NCI-H460 (cell line): ENCODE measurements at places on chromosomes 11 and 22.

GRCh38 chr11:129375751-129376657 lies at the start of gene BARX2:
Gene BARX2 (plus strand): TSS chr11:129375848. CDS start chr11:129376036, 188 bp downstream.
- peak; percentile 34 for DNase-seq

- no peak for DNase-seq
Observed at GRCh38 chr11:81979448-81979847, 754.2 kb downstream of the FAM181B start.

DNA sequence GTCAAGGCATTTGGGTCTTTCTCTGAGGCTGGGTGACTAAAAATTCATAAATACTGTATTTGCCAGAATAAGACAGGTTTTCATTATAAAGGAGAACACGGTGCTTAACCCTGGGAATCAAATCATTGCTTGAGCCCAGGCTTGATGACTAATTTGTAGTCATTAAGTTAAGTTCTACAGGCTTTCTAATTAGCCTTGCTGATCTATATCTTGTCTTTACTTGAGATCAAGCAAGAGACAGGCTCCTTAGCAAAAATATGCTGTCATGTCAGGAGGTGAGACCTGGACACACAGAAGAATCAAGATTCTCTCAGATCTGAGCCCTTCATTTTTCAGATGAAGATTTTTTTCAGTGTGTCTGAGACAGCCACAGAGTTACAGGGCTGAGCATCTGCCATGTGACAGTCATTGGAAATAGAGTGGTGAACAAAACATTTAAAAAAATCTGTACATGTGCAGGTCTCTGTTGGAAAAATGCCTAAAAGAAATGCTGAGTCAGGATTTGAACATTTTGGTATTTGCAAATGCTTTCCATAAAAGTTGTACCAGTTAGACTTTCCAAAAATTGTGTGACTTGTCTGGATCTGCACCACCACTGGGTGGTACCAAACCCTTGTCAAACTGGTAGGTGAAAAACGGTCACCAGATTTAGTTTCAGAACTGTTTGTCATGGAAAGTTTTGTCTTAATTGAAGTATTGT lies 14.6 kb downstream of the ACAT1 start:
- DNase-seq = no peak

DNA sequence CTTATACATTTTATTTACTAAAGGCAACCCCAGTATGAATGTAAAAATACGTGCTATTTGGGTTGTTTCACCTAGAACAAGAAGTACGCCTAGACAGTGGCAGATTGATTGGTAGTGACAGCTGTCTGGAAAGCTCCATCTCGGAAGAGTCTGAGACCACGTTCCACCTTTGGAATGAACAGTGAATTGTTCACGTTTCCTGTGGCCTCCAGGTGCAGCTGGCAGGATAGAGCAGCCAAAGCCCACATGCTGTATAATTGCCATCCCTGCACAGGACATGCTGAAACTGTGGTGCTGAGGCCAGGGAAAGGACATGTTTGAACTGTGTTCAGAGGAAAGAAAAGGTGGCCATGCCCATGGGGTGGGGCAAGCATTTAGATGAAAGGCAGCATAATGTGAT lies 218.7 kb upstream of the MTNR1B start:
- no peak for DNase-seq

- no peak for DNase-seq
Observed at GRCh38 chr22:42418811-42419242, 13.4 kb downstream of the NFAM1 start.

DNA sequence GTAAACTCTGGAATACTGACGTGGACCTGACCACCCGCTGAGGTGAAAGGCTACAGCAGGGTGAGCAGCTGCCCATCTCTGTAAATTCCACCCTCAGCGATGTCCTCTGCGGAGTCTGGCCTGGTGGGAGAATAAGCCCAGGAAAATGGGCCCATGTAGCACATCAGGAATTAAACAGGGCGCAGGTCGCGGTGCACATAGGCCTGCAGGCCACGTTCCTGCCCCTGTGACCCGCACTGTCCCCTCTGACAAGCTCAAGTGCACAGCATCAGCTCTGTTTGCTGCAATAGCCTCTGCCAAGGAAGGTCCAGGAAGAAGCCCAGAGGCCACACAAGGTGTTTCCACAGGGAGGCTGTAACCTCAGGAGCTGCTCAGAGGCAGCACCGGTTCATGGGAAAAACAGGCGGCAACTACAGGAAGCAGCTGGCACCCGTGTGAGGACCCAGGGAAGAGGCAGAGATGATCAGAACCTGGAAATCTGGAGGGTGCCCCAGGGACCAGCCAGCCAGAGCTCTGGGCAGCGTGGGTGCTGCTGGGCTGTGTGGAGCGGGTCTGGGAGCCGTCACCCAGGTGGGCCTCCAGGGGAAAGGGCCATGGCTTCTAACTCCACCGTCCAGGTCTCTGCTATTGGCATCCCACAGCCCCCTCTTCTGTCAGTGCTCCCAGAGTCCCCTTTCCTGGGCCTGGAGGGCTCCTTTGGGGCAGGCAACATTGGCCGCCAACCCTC lies 808 bp upstream of the IFITM2 start:
- DNase-seq = no peak

DNA sequence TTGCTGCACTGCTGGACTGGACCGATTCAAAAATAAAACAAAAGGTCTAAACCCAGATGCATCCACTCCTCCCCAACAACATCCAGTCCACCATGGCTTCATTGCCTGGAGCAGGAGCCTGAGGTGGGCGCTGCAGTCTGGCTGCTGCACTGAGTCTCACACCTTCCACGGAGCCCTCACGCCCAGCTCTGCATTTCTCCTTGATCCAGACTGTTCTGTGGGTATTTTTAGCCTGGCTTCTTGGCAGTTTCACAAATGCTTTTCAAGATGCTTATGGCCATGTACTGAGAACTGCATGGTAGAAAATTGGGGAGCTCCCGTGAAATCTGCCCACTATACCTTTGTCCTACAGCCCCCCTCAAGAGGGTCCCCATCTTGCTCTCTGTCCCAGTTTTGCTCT lies 53.3 kb upstream of the JAM3 start:
- DNase-seq = no peak
